ENCODE measurements at places on chromosomes 7 and 10.

- DNase-seq: no peak
Measured at GRCh38 chr7:92794831-92795230, 41.5 kb downstream of the CDK6 start.

- no peak for DNase-seq
Measured at GRCh38 chr7:106668861-106669524, 8.0 kb upstream of the CCDC71L start.

DNA sequence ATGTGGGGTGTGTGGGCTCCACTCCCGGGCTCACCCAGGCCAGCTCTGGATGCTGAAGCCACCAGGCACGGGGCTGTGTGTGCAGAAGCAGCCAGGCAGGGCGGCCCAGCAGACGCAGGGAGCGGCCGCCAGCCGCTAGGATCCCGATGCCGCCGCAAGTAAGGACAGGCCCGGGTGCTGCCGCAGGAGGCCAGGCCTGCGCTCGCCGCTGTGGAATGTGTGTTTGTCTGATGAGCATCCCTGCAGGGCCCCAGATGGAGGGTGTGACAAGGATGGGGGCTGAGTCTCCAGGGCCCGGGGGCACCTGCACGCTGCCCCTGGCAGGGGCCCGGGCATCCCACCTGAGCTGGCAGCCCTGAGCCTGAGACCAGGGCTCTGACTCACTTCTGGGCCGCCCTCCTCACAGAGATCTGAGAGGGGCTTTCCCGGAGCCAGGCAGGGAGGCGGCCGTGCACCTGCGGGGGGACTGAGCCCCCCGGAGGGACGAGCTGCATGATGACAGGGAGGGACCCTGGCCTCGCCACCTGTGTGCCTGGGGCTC, 101.5 kb downstream of the FOXL3 start:
- DNase-seq: no peak

GRCh38 chr7:108408296-108408991, 47.8 kb downstream of the NRCAM start:
- DNase-seq: peak; percentile 18

DNA sequence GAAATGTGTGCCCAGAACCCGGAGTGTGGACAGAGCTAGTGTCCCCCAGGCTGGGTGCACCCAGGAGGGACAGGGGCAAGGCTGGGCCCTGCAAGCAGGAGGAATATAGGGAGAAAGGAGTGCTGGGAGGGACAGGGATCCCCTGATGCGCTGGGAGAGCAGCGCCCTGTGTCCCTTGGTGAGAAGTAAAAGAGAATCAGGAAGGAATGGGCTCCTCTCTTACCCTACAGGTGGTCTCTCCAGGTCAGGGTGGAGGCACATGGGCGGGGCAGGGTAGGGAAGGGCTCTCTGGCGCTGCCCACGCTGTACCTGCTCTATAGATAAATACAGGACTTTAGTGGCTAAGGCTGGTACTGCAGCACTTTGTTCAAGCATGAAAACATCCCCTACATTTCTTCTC, 753.8 kb downstream of the GRID1 start:
- DNase-seq: no peak

DNA sequence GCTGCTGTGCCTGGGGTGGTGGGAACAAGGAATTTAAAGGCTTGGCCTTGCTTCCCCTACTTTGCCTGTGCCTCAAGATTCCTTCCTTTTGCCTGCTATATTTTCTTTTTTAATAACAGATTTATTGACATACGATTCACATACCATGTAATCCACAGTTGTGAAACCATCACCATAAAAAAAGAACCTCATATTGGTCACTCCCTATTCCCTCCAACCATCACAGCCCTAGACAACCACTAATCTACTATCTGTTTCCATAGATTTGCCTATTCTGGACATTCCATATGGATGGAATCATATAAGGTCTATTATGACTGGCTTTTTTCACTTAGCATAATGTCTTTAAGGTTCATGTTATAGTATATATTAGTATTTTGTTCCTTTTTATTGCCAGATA, 59.3 kb upstream of the TRIM8 start:
- DNase-seq: no peak

GRCh38 chr7:132577206-132578049, 1.2 kb upstream of the PLXNA4 start:
- peak; percentile 92 for DNase-seq

GRCh38 chr7:12119620-12120303, 91.3 kb upstream of the TMEM106B start:
- peak; percentile 53 for DNase-seq

GRCh38 chr10:79252971-79253370, 94.3 kb upstream of the PPIF start:
- DNase-seq: no peak

All from neural progenitor cell (in vitro differentiated cells).